ENCODE measurements at places on chromosomes 6 and 20. TPM values are rescaled to one million over a fixed set of nuclear protein-coding genes. Genes with fewer than 3 reads are reported as not detected.

TUBB2B gene
- total RNA-seq: not detected

ARMC12 gene
- 1.8 TPM for total RNA-seq

CRISP2 gene
- total RNA-seq: not detected

CLPSL2 gene
- total RNA-seq: not detected

CD83 gene
- 113 TPM for total RNA-seq

C6orf52 gene
- 1.2 TPM for total RNA-seq

DSP gene
- total RNA-seq: not detected

GLP1R gene
- total RNA-seq: not detected

FHL5 gene
- total RNA-seq: not detected

PRDM13 gene
- total RNA-seq: not detected

VSX1 gene
- total RNA-seq: not detected

ADGB gene
- total RNA-seq: not detected

MUCL3 gene
- total RNA-seq: not detected

MLIP gene
- not detected for total RNA-seq

All from naive thymus-derived CD4-positive, alpha-beta T cell (primary cell).